ENCODE measurements at places on chromosomes 13 and 19.

- DNase-seq = no peak
These were observed 38.5 kb upstream of the SOX1 start for GRCh38 chr13:112028481-112028880.

GRCh38 chr19:53357821-53358581 is 7.5 kb upstream of the ZNF525 start:
- DNase-seq = no peak

DNA sequence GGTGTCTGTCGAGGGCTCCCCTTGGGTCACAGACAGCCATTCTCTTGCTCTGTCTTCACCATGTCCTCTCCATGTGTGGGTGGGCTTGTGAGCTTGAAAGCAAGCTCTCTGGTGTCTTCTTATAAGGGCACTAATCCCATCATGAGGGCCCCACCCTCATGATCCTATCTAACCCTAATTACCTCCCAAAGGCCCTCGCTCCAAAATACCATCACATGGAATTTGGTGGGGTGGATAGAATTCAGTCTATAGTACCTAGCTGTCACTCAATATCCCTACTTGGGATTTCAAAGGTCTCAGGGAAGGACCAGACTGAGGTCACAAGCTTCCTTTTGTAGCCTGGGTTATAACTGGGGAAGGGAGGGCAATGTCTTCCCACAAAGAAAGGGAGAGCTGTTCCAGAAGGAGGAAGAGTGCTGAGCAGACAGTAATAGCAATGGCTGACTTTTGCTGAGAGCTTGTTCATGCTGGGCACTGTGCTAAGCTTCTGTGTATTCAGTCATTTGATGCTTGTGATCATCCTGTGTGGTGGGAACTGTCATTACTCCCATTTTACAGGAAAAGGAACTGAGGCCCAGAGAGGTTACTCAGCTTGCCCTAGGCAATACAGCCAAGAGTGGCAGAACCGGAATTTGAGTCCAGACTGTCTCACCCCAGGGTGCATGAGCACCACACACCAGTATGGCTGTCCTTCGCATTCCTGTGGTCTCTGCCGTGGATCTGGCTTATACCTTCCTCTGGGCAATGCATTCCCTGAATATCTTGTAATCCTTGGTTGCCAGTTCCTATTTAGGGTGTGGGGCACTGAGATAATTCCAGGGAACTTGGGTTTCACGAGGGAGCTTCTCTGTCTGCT is 8.2 kb downstream of the FXYD5 start:
- DNase-seq = no peak

- DNase-seq = no peak
These were observed 52.5 kb downstream of the SLITRK1 start for GRCh38 chr13:83829810-83830209.

DNA sequence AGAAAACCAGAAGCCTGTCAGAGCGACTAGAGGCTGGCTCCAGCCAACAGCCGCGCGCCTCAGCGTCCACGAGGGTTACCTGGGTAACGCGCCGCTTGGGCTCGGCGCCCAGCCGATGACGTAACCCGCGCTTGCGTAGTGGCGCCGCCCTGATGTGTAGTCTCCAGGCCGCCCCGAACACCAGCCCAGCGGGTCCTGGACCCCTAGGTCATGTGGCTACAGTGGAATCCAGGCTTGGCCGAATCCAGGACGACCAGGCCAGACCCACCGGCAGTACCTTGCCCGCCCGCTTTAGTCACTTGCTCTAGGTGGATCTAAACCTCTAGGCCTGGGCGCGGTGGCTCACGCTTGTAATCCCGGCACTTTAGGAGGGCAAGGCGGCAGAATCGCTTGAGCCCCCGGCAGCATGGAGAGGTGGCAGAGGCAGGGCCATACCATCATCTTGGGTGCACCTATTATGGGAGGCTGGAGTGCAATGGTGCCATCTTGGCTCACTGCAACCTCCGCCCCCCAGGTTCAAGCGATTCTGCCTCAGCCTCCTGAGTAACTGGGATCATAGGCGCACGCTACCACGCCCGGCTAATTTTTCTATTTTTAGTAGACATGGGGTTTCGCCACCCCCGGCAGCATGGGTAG is 7.2 kb upstream of the ZNF606 start:
- DNase-seq = peak; percentile 91

GRCh38 chr13:99577934-99578917 is 77.0 kb downstream of the TM9SF2 start:
- DNase-seq = peak; percentile 17

GRCh38 chr13:47646298-47646697 is 354.8 kb downstream of the SUCLA2 start:
- DNase-seq = no peak

GRCh38 chr13:107124129-107124718 is 556.3 kb upstream of the ARGLU1 start:
- DNase-seq = peak; percentile 22

DNA sequence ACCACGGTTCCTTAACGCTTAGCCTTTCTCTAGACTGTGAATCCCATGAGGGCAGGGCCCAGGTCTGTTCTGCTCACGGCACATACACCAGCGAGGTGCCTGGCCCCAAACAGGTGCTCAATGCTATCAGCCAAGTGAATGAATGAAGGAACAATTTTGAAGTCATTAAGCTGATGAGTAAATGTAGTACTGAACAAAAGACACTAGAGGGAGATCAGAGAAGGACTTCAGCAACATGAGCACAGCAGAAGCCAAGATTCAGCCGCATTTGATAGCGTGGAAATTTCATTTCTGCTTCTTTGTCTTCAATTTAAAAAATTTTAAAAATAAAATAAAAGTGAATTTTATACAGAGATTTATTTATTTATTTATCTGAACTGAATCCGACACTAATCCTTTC is 20.1 kb upstream of the MYO16 start:
- peak; percentile 41 for DNase-seq

DNA sequence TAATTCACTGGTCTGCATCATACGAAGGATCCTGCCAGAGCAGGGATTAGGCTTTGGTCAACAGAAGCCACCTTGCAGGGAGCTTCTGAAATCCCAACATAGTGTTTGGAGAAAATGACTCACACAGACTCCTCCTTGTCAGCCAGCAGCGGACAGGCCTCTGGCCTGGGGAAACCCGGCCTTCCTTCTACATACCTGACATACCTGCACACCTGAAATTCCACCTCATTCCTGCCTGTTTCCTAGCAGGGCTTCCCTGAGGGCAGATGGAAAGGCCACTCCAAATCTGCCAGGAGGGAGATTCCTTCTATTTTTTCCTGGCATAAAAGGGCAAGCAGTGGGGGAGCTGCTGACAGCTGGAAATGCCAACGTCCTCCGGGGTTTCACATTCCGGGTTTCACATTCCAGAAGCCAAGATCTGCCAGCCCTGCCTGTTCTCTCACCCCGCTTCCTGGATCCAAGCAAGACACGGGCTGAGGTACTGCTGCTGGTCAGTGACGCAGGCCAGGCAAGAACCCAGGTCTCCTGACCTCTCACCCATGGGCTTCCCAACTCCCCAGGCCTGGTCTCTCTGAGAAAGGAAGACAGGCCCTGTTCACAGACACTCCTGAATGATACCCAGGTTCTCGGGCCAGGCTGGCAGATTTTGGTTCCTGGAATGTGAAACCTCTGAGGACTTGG is 18.2 kb upstream of the IGFL1 start:
- DNase-seq = no peak

DNA sequence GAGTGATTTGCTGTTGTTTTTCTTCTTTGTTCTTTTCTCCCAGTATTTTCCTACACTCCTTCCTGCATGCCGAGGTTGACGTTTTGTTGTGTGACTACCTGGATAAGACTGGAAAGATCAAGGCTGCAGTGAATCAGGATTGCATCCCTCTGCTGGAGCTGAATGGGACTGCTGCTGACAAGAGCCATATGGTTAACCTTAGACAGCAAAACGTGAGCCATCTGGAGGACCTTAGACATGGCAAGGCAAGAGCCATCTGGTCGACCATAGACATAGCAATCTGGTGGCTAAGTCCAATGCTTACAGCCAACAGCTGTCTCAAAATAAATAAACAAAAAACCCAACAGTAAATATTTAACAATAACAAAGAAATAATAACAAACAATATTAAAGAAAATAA is 42.6 kb upstream of the ZNF91 start:
- no peak for DNase-seq

DNA sequence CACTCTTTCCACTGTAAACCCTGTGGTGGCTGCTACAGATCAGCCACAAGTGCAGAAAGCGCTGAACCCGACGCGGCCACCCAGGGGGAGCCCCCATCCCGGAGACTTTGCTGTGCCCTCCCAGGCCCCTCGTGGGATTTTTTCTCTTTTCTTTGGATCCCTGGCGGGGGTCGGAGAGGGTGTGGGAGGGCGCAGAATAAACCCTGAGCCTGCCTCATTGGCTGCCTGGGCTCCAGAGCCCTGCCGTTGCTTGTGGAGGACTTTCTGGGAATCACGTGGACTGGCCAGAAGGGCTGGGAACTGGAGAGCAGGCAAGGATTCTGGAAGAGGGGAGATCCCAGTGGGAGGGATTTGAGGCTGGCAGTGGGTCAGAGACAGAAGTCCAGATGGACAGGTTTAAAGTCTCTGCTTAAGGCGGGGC is 24.9 kb downstream of the GADD45B start:
- no peak for DNase-seq

Measured in A673 (cell line).